ENCODE measurements at places on chromosomes 16 and 17. TPM values are rescaled to one million over a fixed set of nuclear protein-coding genes. Genes with fewer than 3 reads are reported as not detected.

TMEM238L gene
- not detected for total RNA-seq

NEUROD2 gene
- 6.3 TPM for total RNA-seq

CPHXL2 gene
- total RNA-seq: not detected

RAB26 gene
- 292 TPM for total RNA-seq

WNK4 gene
- total RNA-seq: 2.7 TPM

HEATR9 gene
- total RNA-seq: not detected

RCVRN gene
- not detected for total RNA-seq

INCA1 gene
- total RNA-seq: 0.44 TPM

ZNF778 gene
- 36.2 TPM for total RNA-seq

MYO15B gene
- 82.6 TPM for total RNA-seq

SUMO2 gene
- 625 TPM for total RNA-seq

ACSM2A gene
- total RNA-seq: not detected

PDILT gene
- not detected for total RNA-seq

SHISA6 gene
- 12.6 TPM for total RNA-seq

SULT1A2 gene
- total RNA-seq: not detected

PKMYT1 gene
- total RNA-seq: 8.5 TPM

LITAFD gene
- not detected for total RNA-seq

TBC1D3K gene
- total RNA-seq: not detected

ALOX15B gene
- not detected for total RNA-seq

RMI2 gene
- total RNA-seq: 4.2 TPM

KRT9 gene
- not detected for total RNA-seq

SOX8 gene
- total RNA-seq: 7.0 TPM

NACA2 gene
- not detected for total RNA-seq

EVPL gene
- not detected for total RNA-seq

HBQ1 gene
- 1.5 TPM for total RNA-seq

NUDT7 gene
- 3.0 TPM for total RNA-seq

KRT23 gene
- not detected for total RNA-seq

ADAD2 gene
- not detected for total RNA-seq

PRSS36 gene
- 0.61 TPM for total RNA-seq

CD300C gene
- total RNA-seq: not detected

CARD14 gene
- 1.1 TPM for total RNA-seq

MYL4 gene
- 7.6 TPM for total RNA-seq

AMDHD2 gene
- total RNA-seq: 61.0 TPM

KCNH4 gene
- 0.71 TPM for total RNA-seq

HLF gene
- 0.32 TPM for total RNA-seq

Data from glutamatergic neuron (in vitro differentiated cells).